Body of pancreas (tissue), 4 donors: ENCODE measurements at places on chromosomes 4 and X. TPM values are rescaled to one million over a fixed set of nuclear protein-coding genes. Genes with fewer than 3 reads are reported as not detected.

The MAP7D3 gene
- 12.2 TPM for total RNA-seq

The GLRB gene
- total RNA-seq, result 7.0 TPM

The COL25A1 gene
- total RNA-seq, result 0.26 TPM

The CT45A5 gene
- total RNA-seq, result not detected

The HAND2 gene
- 11.4 TPM for total RNA-seq

DNA sequence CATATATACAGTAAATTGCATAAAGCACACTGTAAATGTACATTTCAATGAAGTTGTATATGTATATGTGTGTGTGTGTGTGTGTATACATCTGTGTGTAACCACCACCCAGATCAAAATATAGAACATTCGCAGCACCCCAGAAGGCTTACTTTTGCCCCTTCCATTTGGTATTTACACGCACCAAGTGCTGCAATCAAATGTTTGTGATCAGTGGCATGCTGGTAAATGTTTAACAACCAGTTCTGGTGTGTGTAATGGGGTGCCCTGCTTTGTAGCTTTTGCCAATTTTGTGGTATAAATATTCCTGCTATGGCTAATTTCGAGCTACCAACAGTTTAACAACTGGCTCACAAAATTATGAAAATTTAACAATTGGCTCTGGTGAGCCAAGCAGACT lies 101.3 kb downstream of the RTL5 start:
- no peaks in the 10 kb centered on the region for H3K27me3 ChIP-seq
- no peaks in the 10 kb centered on the region for H3K36me3 ChIP-seq
- no peak overlapping the region for H3K4me3 ChIP-seq
- no peak for DNase-seq
- H3K4me1 ChIP-seq, result peaks cover 15% of the 10 kb centered on the region
- H3K27ac ChIP-seq, result no peak overlapping the region

- no peaks in the 10 kb centered on the region for H3K27me3 ChIP-seq
- H3K27ac ChIP-seq, result no peak overlapping the region
- H3K4me1 ChIP-seq, result no peaks in the 10 kb centered on the region
- no peak overlapping the region for H3K4me3 ChIP-seq
- no peak for DNase-seq
These were observed 1142.5 kb upstream of the IGFBP7 start for GRCh38 chr4:58252656-58253055.

DNA sequence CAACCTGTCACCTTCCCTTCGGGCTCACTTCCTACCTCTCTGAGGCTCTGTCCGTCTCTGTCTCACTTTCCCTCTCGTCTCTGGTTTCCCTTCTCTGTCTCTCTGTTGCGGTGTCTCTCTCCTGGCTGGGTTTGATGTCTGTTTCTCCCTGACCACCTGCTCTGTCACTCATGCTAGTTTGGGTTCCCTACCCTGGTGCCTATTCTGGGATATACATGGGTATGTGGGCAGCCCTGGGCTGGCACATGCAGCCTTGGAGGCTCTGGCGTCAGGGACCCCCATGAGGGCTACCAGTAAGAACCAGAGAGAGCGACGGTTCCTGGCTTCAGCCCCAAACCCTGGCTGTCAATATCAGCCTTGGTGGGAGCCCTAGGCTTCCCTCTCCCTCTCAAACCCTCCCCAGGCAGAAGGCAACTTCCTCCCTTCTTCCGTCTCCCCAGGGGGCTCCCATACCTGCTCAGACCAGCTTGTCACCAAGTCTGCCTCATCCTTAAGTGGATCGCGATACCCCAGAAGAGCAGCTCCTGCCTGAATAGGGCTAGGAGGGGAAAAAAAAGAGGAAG lies 314 bp downstream of the DNASE1L1 start:
- no peak overlapping the region for H3K27ac ChIP-seq
- H3K4me1 ChIP-seq, result peaks cover 12% of the 10 kb centered on the region
- no peaks in the 10 kb centered on the region for H3K27me3 ChIP-seq
- no peak for DNase-seq
- no peaks in the 10 kb centered on the region for H3K36me3 ChIP-seq

- no peak overlapping the region for H3K4me3 ChIP-seq
- H3K27ac ChIP-seq, result no peak overlapping the region
- H3K36me3 ChIP-seq, result no peaks in the 10 kb centered on the region
These were observed 81.4 kb downstream of the IRF2 start for GRCh38 chr4:184392748-184393559.

- no peak for DNase-seq
- H3K36me3 ChIP-seq, result no peaks in the 10 kb centered on the region
- no peaks in the 10 kb centered on the region for H3K4me1 ChIP-seq
- no peak overlapping the region for H3K4me3 ChIP-seq
These were observed 2104.2 kb downstream of the PCDH7 start for GRCh38 chr4:32824336-32824735.

GRCh38 chr4:41506130-41506529 lies 31.8 kb upstream of the LIMCH1 start:
- DNase-seq, result no peak
- peak overlapping the region; percentile 42 for H3K27ac ChIP-seq
- no peaks in the 10 kb centered on the region for H3K27me3 ChIP-seq
- H3K36me3 ChIP-seq, result no peaks in the 10 kb centered on the region
- no peak overlapping the region for H3K4me3 ChIP-seq

DNA sequence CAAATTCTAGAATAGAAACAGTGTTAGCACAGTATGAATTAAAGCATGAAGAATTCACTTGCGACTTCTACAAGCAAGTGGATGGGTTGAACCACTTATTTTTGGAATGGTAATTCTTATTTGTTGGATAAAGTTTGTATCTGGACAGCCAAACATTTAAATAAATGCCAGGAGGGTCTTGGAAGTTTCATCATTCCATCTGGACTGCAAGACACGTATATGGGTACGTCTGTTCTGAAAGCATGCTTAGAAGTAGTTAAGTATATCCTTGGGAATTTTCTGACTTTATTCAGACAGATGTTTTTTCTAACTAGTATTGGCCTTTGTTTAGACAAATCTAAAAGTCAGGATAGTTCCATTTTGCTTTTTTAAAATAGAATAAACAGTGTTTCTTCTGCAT lies 77.5 kb upstream of the CASK start:
- no peak overlapping the region for H3K27ac ChIP-seq
- H3K27me3 ChIP-seq, result no peaks in the 10 kb centered on the region
- no peak for DNase-seq
- H3K4me1 ChIP-seq, result no peaks in the 10 kb centered on the region
- H3K4me3 ChIP-seq, result no peak overlapping the region
- H3K36me3 ChIP-seq, result no peaks in the 10 kb centered on the region

GRCh38 chrX:120251471-120252011 lies 929 bp downstream of the ZBTB33 start:
- H3K4me1 ChIP-seq, result no peaks in the 10 kb centered on the region
- H3K27me3 ChIP-seq, result no peaks in the 10 kb centered on the region
- no peaks in the 10 kb centered on the region for H3K36me3 ChIP-seq
- DNase-seq, result peak; percentile 30

DNA sequence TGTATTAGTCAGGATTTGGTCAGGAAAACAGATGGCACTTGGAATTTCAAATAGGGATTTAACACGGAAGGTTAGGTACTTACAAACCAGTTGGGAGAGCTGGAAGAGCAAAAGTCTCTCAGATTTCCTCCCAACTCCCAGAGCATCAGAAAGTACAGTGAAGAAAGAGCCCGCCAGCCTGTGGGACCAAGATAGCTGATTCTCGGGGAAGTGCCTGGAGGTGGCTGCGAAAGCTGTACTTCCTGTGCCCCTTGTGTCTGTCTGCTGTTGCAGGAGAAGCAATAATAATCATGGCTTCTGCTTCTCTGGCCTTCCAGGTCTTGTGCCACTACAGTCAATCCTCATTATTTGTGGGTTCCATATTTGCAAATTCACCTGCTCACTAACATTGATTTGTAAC lies 221.0 kb upstream of the BCOR start:
- H3K4me3 ChIP-seq, result no peak overlapping the region
- DNase-seq, result no peak
- H3K4me1 ChIP-seq, result no peaks in the 10 kb centered on the region
- H3K27ac ChIP-seq, result no peak overlapping the region

DNA sequence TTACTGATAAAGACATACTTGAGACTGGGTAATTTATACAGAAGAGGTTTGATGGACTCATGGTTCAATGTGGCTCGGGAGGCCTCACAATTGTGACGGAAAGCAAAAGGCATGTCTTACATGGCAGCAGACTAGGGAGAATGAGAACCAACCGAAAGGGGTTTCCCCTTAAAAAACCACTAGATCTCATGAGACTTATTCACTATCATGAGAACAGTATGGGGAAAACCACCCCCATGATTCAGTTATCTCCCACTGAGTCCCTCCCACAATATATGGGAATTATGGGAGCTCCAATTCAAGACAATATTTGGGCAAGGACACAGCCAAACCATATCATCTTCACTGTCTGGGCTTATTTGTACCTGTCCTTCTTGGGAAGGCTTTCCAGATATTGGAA lies 22.8 kb upstream of the MUC7 start:
- H3K27ac ChIP-seq, result no peak overlapping the region
- no peak for DNase-seq
- no peak overlapping the region for H3K4me3 ChIP-seq
- no peaks in the 10 kb centered on the region for H3K36me3 ChIP-seq
